ENCODE measurements at places on chromosomes 13 and 19. TPM values are rescaled to one million over a fixed set of nuclear protein-coding genes. Genes with fewer than 3 reads are reported as not detected.

DNA sequence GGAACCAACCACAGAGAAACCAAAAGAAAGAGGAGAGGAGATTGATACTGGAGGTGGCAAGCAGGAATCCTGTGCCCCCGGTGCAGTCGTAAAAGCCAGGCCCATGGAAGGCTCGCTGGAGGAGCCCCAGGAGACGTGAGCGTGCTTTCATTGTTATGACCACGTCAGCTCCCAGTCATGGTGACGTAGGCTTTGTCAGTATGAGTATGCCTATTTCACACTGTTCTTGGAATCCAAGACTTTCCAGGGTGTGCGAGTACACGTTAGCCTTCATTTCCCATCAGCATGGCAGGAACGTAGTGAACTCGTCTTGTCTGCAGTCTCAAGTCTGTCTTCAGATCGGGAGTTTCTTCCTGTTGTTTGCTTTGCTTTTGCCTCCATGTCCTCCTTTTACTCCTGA is 15.4 kb upstream of the CHAMP1 start:
- no peak for ATAC-seq

The LIM2 gene
- total RNA-seq: not detected

The MATK gene
- total RNA-seq: 0.36 TPM

The DACT3 gene
- 16.3 TPM for total RNA-seq

The ZNF99 gene
- 0.13 TPM for total RNA-seq

GRCh38 chr13:73230716-73231115 is 171.9 kb downstream of the KLF5 start:
- no peak for ATAC-seq

DNA sequence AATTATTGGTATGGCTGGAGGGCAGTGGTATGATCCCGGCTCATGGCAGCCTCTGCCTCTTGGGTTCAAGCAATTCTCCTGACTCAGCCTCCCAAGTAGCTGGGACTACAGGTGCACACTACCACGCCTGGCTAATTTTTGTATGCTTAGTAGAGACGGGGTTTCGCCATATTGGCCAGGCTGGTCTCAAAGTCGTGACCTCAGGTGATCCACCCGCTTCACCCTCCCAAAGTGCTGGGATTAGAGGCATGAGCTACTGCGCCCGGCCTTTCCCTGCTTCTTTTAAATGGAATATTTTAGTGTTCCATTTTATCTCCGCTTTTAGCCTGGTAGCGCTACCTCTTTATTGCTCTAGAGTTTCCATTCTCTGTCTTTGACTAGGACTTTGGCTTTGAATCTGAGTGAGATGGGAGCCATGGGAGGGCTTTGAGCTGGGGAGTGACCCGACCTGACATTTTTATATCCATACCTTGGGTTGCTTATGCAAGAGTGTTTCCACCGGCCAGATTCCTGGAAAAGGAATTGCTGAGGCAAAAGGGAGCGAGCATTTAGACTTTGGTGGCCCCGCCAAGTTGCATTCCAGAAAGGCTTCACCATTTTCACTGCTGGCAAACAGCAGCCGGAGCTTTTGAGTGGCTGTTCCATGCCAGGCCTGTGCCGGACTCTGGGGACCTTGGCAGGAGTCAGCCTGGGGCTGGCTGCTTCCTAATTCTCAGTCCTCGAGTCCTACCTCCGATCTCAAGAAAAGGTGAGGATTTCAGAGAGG is 22.9 kb downstream of the BICRA start:
- no peak for ATAC-seq

The LGALS4 gene
- total RNA-seq: 0.53 TPM

The GARIN5A gene
- 1.2 TPM for total RNA-seq

GRCh38 chr13:49652355-49653305 is 24.3 kb downstream of the ARL11 start:
- peak; percentile 92 for ATAC-seq

DNA sequence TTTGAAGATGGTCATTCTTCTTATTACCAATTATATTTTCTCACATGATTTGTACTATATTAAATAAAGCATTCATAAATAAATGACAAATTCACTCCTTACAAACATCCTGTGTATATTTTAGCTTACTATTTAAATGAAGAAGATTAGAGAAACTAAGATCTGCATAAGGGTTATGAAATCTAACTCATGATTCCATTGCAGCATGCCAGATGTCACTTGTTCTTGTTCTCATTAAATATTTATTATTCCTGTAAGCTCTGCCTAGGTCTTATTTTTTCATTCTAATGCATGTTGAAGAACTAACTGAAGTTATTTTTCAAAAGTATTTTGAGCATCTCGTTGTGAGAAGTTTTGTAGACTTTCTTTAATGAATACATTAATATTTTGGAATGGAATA is 18.3 kb downstream of the NUP58 start:
- ATAC-seq: peak; percentile 70

Measured in motor neuron (in vitro differentiated cells).